ENCODE measurements at places on chromosomes 2 and 18.

GRCh38 chr2:100180503-100180902 is 38.1 kb upstream of the AFF3 start:
- no peak for DNase-seq

DNA sequence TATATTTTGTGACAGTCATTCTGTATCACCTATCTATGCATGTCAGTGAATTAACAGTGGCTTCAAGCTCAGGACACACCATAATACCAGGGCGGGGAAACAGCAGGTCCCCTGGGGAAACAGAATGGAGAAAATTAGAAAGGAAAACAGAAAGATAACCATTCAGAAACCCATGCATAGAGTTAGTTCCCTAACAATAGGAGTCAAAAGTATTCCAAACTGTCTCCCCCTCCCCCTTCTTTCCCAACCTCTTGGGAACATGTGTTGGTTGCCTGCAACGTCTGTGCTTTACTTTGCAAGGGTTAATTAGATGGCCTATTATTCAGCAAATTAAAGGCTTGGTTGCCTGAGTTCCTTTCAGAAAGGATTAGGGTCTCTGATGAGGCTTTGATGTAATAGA is 176.4 kb downstream of the MYO3B start:
- no peak for DNase-seq

DNA sequence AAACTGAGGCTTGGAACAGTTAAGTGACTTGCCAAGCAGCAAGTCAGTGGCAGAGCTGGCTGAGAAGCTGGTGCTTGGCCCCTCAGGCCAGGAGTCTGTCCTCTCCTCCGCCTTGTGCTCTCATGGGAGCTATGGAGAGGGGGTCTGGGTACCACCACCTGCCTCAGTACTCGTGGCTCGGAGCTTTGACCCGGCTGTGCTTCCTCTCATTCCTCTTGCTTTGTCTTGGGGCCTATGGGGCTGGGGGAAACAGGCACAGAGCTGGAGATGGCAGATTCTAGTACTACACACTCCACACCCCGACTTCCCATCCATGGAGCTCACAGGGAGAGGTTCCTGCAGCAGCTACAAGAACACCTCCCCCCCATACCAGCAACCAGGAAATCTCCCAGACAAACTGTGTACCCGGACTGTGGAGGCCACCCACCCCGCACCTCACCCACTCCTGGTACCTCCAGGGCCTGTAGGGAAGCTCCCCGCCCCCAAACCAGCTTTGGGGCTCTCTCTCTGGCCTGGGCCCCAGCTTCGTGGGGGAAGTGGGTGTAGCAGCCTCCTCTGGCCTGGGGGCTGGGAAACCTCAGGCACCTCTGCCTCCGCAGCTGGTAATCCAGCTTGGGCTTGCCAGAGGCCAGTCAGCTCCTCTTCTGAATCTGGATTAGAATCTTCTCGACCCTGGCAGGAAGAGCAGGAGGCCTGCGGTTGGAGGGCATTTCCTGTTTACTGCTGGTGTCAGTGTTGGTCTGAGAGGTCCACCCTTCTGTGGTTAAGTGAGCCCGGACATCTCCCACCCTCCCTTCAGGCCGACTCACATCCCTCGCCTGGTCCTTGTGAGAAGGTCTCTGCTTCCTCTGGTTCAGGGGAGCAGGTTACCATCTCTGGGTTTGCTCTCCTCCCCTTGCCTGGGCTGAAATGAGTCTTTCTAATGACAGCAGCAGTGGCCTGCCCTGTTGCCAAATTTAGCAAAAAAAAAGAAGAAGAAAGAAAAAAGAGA is 22.3 kb upstream of the RHOB start:
- DNase-seq, result no peak

DNA sequence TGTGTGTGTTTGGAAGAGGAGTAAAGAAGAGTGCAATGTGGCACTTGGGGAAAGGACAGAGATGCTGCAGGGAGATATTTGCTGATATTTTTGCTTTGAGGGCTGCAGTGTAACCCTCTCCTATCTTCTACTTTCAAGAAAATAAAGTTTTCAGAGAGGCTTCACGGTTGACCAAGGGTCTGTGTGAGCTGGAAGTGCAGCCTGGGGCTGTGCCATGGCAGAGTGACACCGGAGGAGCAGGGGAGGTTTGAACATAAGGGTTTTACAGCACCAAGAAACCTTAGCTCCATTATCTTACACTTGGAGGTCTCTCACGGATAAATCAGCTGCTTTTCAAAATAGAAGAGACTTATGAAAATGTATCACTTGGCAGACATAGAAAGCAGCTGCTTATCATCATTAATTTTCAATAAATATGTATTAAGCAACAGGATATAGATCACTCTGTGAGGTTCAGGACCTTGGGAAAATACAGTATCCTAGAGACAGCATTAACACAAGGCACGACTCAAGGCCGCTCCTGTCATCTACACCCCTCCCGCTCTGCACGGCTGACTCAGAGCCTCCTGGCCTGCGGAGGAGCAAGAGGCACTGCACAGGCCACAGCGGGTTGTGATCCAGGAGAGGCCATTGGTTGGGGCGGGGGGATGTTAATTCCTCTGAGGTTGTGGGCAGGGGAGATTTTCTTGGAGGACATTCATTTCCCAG is 127.8 kb downstream of the COPS8 start:
- DNase-seq, result no peak

DNA sequence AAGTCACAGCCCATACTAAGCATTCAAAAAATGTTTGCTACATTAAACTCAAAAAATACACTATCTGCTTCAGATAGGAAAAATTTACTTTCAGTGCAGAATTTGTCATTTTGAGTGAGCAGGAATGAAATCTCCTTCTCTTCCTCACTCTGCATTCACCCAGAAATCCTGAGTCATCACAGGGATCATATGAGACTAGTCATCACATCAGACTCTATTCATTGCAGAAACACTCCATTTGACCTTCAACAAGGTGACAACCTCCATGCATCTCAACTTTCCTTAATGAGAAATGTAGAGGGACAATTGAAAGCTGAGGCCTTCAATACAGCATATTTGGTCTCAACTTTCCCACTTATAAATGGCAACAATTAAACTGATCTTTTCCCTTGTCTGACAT is 130.4 kb upstream of the CYP26B1 start:
- DNase-seq, result no peak

DNA sequence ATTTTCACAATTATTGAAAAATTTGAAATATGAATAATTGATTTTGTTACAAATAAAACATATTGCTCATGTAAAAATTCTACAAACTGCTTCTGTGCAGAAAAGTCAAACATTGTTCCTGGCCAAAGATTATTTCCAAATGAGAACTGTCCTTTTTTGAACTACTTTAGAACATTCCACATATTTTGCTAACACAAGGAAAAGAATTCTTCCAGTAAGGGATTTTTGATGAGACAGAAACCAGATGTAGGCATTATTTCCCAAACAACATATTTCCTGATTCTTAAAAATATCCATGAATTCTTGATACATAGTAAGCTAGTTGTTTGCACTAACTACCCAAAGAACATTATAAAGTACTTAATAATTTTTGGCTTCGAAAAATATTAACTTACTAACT is 715.2 kb downstream of the CCDC85A start:
- no peak for DNase-seq

DNA sequence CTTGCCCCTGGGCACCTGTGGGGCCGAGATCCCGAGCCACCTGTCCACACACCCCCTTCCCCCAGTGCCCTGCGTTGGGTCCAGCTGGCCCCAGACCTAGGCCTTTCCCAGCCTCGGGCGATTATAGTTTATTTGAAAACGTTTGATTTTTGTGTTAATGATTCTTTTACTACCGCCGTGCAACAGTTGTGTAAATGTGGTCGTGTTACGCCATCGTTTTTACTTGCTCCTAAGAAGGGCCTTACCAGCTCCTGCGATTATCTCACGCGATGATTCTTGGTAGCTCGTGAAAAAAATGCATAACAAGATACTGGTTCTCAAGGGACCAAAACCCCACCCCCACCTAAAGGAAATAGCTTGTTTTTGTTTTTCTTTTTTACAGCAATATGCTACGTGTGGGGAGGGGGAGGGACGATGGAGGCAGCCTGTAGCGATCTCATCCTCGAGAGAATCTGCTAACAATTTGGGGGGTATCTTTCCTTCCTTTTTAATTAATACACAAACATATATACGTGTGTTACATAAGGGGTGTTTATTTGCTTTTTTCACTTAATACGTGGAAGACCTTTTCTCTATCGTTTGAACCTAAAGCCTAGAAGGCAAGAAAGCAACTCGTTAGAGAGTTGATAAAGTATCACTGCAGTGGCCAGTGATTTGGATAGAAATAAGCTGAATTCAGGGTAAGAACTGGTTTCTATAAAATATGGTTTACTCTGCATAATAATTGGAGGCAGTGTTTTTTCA is 1.0 kb downstream of the ZDBF2 start:
- DNase-seq, result peak; percentile 1

- no peak for DNase-seq
Observed at GRCh38 chr2:231371430-231372054, 24.0 kb upstream of the B3GNT7 start.

DNA sequence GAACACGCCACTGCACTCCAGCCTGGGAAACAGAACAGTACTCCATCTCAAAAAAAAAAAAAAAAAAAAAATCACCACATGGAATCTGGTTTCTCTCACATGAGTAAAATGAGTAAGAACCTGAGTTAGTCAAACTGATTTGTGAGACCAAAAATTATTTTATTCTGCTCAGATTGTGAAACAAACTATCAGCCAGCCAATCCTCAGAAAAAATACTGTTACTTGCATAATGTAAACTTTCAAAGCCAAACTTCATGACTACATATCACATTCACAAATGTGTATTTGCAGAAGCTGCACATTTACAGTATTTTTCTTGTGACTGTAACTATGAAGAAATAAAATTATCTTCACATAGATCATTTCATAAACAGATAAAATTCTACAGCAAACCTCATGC is 23.2 kb downstream of the SUMO1 start:
- DNase-seq, result no peak

DNA sequence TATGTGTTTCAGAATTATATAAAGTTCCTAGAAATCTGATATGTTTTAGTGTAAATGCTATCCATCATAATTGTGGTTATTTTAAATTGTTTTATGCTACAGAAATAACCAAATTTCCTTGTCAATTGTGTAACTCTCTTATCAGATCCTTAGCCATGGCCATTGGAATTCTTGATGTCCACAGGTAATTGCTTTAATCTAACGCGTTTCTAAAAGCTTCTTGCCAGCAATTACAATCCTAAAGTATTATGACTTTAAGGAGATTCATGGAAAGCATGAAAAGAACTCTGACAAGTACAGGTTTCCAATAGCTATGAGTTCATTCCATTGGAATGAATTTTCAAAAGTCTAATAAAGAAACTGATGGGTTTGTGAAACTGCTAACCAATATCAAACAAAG is 472.1 kb downstream of the ERBB4 start:
- DNase-seq, result no peak

DNA sequence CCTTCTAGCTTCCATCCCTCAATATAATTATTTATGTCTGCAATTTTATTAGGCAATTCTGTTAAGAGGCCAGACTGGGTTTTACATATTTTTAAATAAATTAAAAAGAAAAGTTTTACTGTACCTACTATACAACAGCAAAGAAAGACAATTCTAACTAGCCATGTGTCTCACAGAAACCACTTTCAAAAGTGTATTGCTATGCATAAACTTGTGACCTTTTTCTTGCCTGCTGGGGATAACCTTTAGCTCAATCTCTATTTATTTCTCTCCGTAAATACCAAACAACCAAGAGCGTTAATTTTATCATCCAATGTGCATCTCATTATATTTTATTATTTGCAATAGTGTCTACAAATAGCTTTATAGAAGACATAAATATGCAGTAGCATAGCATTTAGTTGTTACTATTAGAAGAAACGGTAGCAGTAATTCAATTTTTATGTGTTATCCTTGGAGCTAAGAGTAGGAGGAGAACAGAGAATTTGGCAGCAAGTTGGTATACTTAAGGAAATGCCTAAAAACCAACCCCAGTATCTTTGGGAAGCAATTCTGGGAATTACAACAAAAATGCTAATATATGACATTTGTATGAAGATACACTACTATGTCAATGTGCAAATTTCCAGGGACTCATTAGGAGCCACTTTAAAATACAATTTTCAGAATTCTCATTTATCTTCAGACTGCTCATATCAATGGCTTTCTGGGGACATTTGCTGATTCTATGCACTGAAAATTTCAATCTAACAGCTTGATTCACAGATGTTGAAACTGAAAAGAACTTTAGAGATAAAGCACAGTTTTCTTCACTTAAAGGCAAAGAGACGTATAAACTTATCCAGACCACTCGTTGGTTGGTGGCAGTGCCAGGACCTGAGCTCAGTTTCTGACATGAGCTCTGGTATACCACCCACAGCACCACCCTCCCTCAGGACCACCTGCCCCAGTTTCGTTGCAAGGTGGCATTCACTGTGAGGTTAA is 23.0 kb upstream of the RTN4 start:
- no peak for DNase-seq

DNA sequence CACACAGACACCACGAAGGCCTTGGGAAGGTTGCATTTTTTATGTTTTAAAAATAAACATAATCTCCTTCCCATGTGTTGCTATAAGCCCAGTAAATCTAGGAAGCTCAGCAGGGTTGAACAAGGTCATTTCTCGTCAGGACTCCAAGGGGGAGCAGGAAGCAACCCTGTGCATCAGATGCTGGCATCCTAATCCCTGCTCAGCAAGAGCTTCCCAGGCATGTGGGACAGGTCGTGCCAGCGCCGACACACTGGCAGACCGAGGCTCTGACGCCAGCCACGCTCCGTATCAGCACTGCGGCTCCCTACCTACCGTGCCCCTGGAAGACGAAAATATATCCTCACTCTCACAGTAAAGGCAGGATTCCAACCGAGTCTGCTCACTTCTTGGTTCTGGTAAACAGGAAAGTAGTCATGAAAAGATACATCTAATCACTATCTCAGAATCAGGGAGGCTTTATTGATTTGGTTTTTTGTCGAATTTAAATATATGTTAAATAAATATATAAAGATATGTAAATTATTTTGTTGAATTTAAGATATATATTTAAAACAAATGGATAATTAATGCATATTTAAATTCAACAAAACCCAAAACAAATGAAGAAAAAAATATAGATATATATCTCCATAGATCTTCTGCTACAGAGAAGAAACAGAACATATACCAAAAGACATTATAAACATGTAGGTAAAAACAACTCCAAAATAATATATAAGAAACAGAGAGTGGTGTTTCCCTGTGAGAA is 61.4 kb downstream of the TXNL1 start:
- no peak for DNase-seq

DNA sequence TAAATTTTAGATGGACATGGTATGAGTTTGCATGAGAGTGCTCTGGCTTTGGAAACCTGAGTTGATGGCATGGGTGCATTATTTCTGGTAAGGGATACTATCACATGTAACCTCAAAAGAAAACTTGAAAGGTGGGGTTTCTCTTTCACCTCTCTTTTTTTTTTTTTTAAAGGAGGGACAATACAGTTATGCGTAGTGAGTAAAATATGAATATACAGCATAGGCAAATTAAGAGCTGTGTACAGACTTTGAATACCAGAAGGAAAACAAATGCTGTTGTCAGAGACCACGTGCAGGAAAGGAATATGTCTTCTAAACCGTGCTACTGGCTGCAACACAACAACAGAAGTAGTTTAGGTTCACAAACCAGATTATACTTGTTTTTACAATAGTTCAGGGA is 82.1 kb downstream of the MAP4K4 start:
- DNase-seq, result no peak

- DNase-seq, result no peak
Observed at GRCh38 chr18:23526501-23527063, 23.3 kb downstream of the RMC1 start.

- no peak for DNase-seq
Observed at GRCh38 chr18:48766487-48766886, 184.3 kb downstream of the SMAD7 start.

All from stimulated activated CD4-positive, alpha-beta T cell treated with anti-CD3 and anti-CD28 coated beads, Interleukin-1b, Interleukin-23, amount 100 ng/mL, for 4 hours (primary cell).